ENCODE measurements at places on chromosomes 6 and 20. TPM values are rescaled to one million over a fixed set of nuclear protein-coding genes. Genes with fewer than 3 reads are reported as not detected.
A peak's percentile ranks its signal among the peaks of the same experiment; 100 is the strongest.

- peak; percentile 67 for DNase-seq
- no peaks in the 10 kb centered on the region for H3K27me3 ChIP-seq
- H3K4me1 ChIP-seq, result no peaks in the 10 kb centered on the region
These were observed 252.8 kb downstream of the CDH26 start for GRCh38 chr20:60210779-60211617.

DNA sequence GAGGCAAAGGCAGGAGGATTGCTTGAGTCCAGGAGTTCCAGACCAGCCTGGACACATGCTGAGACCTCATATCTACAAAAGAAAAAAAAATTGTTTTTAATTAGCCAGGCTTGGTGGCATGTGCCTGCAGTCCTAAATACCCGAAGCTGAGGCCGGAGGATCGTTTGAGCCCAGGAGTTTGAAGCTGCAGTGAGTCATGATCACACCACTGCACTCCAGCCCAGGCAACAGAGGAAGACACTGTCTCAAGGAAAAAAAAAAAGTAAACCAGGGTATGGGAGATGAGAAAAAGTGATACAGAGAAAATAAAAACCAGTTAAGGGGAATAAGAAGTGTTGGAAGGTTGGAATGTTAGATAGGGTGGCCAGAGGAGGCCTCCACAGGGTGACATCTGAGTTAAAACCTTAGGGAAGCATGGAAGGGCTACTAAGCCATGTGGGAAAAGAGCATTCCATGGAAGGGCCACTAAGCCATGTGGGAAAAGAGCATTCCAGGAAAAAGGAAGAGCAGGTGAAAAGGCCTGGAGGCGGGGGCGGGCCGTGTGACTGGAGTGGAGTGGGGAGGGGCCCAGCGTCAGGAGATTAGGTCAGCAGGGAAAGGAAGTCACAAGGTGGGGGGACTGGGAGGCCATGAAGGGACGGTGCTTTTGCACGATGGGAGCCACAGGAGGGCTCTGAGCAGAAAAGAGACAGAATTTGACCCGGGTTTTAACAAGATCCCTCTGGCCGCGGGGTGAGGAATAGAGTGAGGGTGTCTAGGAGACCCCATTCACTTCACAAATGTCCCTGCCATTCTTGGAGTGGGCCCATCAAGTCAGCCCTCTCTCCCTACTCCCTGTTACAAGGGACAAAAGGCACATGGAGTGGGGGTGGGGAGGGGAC, 18.3 kb downstream of the CPNE5 start:
- DNase-seq, result peak; percentile 62
- H3K4me3 ChIP-seq, result no peak overlapping the region
- H3K36me3 ChIP-seq, result no peaks in the 10 kb centered on the region
- no peak overlapping the region for H3K27ac ChIP-seq
- no peaks in the 10 kb centered on the region for H3K27me3 ChIP-seq

DNA sequence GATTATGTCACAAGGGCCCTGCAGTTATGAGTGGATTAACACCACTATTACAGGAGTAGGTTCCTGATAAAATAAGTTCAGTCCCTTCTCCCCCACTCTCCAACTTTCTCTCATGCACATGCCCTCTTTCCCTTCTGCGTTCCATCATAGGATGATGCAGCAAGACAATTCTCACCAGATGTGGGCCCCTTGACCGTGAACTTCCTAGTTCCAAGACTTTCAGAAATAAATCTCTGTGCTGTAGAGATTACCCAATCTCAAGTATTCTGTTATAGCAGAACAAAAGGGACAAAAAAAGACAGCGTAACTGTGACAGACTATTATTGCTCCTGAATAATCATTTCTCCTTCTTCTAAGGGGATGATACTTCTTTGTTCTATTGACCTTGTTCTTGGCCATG, 33.8 kb upstream of the TMEM244 start:
- peaks cover 13% of the 10 kb centered on the region for H3K4me1 ChIP-seq
- H3K27ac ChIP-seq, result no peak overlapping the region

GRCh38 chr6:87407561-87407900, 241 bp upstream of the CFAP206 start:
- H3K36me3 ChIP-seq, result no peaks in the 10 kb centered on the region
- H3K27me3 ChIP-seq, result no peaks in the 10 kb centered on the region
- no peaks in the 10 kb centered on the region for H3K4me1 ChIP-seq
- peak overlapping the region; percentile 80 for H3K27ac ChIP-seq
- peak; percentile 79 for DNase-seq

GRCh38 chr6:4504700-4505099, 271.5 kb upstream of the CDYL start:
- H3K27ac ChIP-seq, result no peak overlapping the region
- no peaks in the 10 kb centered on the region for H3K4me1 ChIP-seq
- no peaks in the 10 kb centered on the region for H3K27me3 ChIP-seq
- no peaks in the 10 kb centered on the region for H3K36me3 ChIP-seq
- H3K4me3 ChIP-seq, result no peak overlapping the region

GRCh38 chr6:79894939-79895338, 52.4 kb downstream of the ELOVL4 start:
- peaks cover 20% of the 10 kb centered on the region for H3K4me1 ChIP-seq
- H3K4me3 ChIP-seq, result no peak overlapping the region
- H3K36me3 ChIP-seq, result no peaks in the 10 kb centered on the region
- H3K27ac ChIP-seq, result peak overlapping the region; percentile 34
- no peaks in the 10 kb centered on the region for H3K27me3 ChIP-seq

- H3K27ac ChIP-seq, result no peak overlapping the region
- no peak overlapping the region for H3K4me3 ChIP-seq
- H3K27me3 ChIP-seq, result peaks cover 12% of the 10 kb centered on the region
- H3K4me1 ChIP-seq, result no peaks in the 10 kb centered on the region
- DNase-seq, result no peak
- H3K36me3 ChIP-seq, result no peaks in the 10 kb centered on the region
These were observed 298.4 kb upstream of the PLN start for GRCh38 chr6:118249680-118250079.

DNA sequence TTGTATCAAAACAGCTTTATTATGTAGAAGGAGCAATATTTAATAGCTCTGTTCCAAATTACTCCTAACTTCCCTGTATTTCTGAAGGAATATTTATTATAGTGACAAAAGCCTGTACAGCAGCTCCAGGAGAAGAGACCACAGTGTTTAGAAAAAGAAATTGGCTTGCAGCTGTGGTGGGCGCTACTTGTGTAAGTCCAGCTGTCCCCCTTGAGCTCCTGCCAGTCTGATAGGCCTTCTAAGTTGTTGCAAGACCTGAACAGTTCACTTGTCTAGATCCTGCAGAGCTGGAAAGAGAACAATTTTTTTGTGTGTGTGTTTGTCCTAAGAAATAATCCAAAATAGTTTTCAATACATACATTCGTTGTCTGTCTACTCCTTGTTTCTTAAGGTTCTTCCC, 86.6 kb downstream of the JARID2 start:
- no peak for DNase-seq
- H3K27ac ChIP-seq, result no peak overlapping the region
- H3K36me3 ChIP-seq, result no peaks in the 10 kb centered on the region
- H3K4me1 ChIP-seq, result peaks cover 37% of the 10 kb centered on the region
- no peaks in the 10 kb centered on the region for H3K27me3 ChIP-seq

- no peaks in the 10 kb centered on the region for H3K27me3 ChIP-seq
- H3K27ac ChIP-seq, result no peak overlapping the region
- peaks cover 15% of the 10 kb centered on the region for H3K4me1 ChIP-seq
These were observed 13.2 kb downstream of the DNAJC5 start for GRCh38 chr20:63908008-63908682.

GRCh38 chr6:71406865-71407860, 118.6 kb downstream of the OGFRL1 start:
- no peaks in the 10 kb centered on the region for H3K27me3 ChIP-seq
- H3K27ac ChIP-seq, result no peak overlapping the region
- peaks cover 8% of the 10 kb centered on the region for H3K36me3 ChIP-seq
- peak; percentile 42 for DNase-seq
- H3K4me3 ChIP-seq, result no peak overlapping the region
- H3K4me1 ChIP-seq, result peaks cover 72% of the 10 kb centered on the region

DNA sequence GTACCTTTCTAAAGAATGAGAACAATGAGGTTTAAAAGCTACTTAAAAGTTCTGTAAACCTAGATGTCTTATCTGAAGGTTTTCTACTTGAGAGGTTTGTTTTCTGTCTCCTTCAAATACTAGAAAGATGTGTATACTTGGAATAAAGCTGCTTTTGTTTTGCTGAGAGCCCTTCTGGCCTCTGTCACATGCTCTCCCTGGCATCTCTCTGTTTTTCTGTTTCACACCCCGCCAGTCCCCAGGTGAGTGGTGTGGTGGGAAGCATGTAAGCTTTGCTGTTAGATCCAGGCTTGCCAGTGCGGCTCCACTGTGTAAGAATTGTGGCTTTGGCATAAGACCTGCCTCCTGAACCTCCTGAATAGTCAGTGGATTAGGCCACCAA, 56.8 kb downstream of the SNX9 start:
- H3K36me3 ChIP-seq, result peaks cover 82% of the 10 kb centered on the region
- DNase-seq, result no peak
- H3K4me3 ChIP-seq, result no peak overlapping the region

GRCh38 chr6:134315974-134316441, 1.9 kb downstream of the SGK1 start:
- no peak overlapping the region for H3K27ac ChIP-seq
- no peaks in the 10 kb centered on the region for H3K27me3 ChIP-seq
- no peak for DNase-seq
- H3K4me3 ChIP-seq, result no peak overlapping the region

GRCh38 chr6:6169141-6169540, 151.3 kb downstream of the F13A1 start:
- DNase-seq, result no peak
- H3K27me3 ChIP-seq, result no peaks in the 10 kb centered on the region
- no peaks in the 10 kb centered on the region for H3K36me3 ChIP-seq
- no peak overlapping the region for H3K27ac ChIP-seq

DNA sequence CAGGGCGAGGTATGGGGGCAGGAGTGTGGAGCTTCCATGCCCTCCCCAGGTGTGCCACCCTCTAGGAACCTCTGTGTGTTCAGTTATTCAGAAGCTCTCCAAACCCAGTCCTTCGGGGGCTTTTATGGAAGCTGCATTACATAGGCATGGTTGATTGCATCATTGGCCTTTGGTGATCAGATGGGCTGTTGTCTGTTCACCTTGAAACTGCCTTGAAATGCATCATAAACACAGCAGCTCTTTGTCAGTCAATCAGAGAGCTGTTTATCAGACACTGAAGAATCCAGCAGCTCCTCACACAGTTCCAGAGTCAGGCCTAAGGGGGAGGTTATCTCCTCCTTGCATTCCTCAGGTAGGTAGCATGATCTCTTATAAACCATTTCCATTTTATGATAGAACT, 62.4 kb downstream of the E2F3 start:
- H3K4me3 ChIP-seq, result no peak overlapping the region
- H3K27ac ChIP-seq, result no peak overlapping the region
- no peaks in the 10 kb centered on the region for H3K4me1 ChIP-seq
- no peak for DNase-seq

GRCh38 chr20:24678351-24679106, 209.1 kb downstream of the SYNDIG1 start:
- no peak overlapping the region for H3K4me3 ChIP-seq
- no peaks in the 10 kb centered on the region for H3K36me3 ChIP-seq

DNA sequence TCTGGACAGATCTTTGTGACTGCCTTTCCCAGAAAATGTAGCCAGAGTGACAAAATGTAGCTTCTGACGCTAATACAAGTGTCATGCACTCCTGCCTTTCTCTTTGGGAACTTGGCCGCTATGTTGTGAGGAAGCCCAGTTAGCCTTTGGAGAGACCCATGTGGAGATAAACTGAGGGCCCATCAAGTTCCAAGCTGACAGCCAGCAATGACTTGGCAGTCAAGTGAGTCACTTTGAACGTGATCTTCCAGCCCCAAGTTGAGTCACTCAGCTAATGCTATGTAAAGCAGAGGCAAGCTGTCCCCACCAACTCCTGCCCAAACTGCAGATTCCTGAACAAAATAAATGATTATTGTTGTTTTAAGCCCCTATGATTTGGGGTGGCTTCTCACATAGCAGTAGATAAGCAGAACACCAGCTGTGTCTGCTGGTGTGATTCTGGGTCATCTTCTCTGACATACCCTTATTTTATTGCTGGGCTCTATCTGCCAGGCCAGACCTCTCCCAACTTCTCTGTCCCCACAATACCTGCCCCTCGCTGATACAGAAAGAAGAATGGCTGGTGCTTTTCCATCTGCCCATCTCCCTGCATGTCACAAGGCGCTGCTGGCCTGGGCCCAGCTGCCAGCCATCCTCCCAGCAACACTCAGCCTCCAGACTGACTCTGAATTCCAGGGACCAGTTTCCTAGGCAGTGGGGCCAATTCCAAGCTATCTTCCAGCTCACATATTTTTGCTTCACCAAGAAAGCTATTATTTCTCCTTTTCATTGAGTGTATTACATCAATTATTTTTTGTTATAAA, 274.8 kb downstream of the LRFN2 start:
- H3K4me1 ChIP-seq, result no peaks in the 10 kb centered on the region
- no peak overlapping the region for H3K27ac ChIP-seq
- no peak overlapping the region for H3K4me3 ChIP-seq
- H3K36me3 ChIP-seq, result no peaks in the 10 kb centered on the region
- H3K27me3 ChIP-seq, result no peaks in the 10 kb centered on the region

DNA sequence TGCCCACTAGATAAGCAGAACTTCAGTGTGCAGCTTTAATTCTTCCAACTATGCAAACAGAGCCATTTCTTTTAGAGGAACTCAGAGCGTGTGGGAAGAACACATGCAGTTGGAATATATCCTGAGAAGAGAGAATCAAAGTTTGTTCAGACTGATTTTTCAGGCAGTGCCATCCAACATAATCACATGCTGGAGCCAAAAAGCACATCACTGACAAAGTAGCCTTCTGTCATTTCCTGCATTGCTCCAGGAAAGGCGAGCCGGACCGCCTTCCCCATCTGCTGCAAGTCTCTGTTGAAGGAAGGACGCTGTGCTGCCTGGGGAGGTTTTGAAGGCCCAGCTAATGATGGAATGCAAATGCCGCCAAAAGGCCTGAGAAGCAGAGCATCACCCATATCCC, 98.4 kb downstream of the DOK5 start:
- H3K4me1 ChIP-seq, result no peaks in the 10 kb centered on the region
- no peak for DNase-seq

DNA sequence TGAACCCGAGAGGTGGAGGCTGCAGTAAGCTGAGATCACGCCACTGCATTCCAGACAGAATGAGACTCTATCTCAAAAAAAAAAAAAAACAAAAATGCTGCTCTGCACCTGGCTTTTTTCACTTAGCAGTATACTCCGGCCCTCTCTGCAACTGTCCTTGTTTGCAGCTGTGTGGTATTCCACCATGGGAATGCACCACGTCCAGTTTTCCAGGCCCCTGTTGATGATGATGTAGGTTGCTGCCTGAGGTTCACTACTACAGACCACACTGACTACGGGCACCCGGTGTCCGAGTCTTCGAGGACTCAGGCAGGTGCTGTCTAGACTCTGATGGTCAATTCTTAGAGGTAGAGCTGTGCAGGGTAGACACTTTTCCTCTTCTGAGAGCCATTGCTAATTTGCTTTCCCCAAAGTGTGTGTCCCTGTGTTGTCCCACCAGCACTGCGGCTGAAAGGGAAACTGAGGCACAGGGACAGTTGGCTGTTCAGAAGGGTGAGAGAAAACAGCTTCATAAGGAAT, 56.5 kb downstream of the UBE2V1 start:
- no peaks in the 10 kb centered on the region for H3K36me3 ChIP-seq
- H3K4me1 ChIP-seq, result peaks cover 8% of the 10 kb centered on the region
- no peaks in the 10 kb centered on the region for H3K27me3 ChIP-seq
- no peak overlapping the region for H3K4me3 ChIP-seq
- DNase-seq, result no peak

GRCh38 chr6:1949538-1949937, 295.9 kb downstream of the GMDS start:
- DNase-seq, result peak; percentile 42
- no peak overlapping the region for H3K27ac ChIP-seq
- H3K4me3 ChIP-seq, result no peak overlapping the region
- H3K27me3 ChIP-seq, result no peaks in the 10 kb centered on the region
- no peaks in the 10 kb centered on the region for H3K36me3 ChIP-seq
- H3K4me1 ChIP-seq, result peaks cover 13% of the 10 kb centered on the region

The LY6G6D gene
- not detected for total RNA-seq

The LIME1 gene
- total RNA-seq, result 32.0 TPM

The LKAAEAR1 gene
- 3.7 TPM for total RNA-seq

The LY6G6C gene
- not detected for total RNA-seq

The FNDC1 gene
- total RNA-seq, result 5.2 TPM
